ENCODE measurements at places on chromosomes 16 and 17. TPM values are rescaled to one million over a fixed set of nuclear protein-coding genes. Genes with fewer than 3 reads are reported as not detected.

- DNase-seq = peak; percentile 88
Measured at GRCh38 chr17:39666601-39667261, 1.5 kb upstream of the PNMT start.

GRCh38 chr17:10683853-10684252 lies 13.5 kb downstream of the SCO1 start:
- no peak for DNase-seq

Gene NPIPA5
- 9.9 TPM for total RNA-seq

DNA sequence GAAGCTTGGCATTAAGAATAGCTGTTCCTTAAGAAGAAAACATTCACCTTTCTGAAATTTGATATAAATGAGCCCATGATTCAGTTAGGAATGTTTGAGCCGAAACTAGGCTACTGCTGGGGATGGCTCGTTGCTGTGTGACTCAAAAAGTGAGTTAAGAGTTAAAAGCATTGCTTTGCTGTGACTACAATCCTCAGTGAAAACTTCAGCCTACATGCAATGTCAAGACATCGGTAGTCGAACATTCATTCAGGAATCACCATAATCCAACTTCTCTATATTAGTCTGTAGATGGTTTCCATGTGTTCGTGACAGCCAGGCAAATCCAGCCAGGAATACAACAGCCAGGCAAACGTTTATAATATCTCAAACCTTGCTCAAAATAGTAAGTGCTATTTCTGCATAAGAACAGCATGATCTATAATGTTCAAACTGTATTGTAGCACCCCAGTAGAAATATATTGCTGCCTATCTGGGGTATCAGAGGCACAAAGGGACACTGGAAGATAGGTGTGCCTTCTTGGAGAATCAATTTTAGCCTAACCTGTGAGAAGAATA lies 1225.1 kb downstream of the CDH8 start:
- no peak for DNase-seq

GRCh38 chr17:71486261-71486660 lies 634.6 kb upstream of the SOX9 start:
- no peak for DNase-seq

Gene SDR42E1
- total RNA-seq = 0.92 TPM

GRCh38 chr17:74426551-74427047 lies 5.3 kb upstream of the GPRC5C start:
- DNase-seq = no peak

GRCh38 chr17:32279891-32280716 lies 14.5 kb downstream of the RHBDL3 start:
- DNase-seq = no peak

DNA sequence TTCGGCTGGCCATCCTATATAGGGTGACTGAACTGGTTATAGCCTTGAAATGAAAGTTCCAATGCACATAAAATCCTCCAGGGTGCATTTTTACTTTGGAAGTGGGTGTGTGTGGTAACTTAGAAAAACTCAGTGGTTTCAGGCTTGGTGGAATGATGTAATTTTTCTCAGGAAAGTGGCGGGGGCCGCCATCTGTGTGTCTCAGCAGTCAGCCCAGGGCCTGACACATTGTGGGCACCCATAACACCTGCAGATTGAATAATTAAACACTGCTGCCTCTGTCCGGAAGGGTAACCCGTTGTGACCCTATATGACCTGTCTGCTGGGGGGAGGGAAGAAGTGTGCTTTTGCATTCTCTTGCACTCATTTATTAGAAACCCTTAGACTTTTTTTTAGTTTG lies 2.2 kb upstream of the PDP2 start:
- DNase-seq = no peak

Gene SRL
- 426 TPM for total RNA-seq

- DNase-seq = no peak
Measured at GRCh38 chr16:1330260-1330914, 3.1 kb upstream of the BAIAP3 start.

- no peak for DNase-seq
Measured at GRCh38 chr17:45841883-45842525, 2.7 kb upstream of the SPPL2C start.

DNA sequence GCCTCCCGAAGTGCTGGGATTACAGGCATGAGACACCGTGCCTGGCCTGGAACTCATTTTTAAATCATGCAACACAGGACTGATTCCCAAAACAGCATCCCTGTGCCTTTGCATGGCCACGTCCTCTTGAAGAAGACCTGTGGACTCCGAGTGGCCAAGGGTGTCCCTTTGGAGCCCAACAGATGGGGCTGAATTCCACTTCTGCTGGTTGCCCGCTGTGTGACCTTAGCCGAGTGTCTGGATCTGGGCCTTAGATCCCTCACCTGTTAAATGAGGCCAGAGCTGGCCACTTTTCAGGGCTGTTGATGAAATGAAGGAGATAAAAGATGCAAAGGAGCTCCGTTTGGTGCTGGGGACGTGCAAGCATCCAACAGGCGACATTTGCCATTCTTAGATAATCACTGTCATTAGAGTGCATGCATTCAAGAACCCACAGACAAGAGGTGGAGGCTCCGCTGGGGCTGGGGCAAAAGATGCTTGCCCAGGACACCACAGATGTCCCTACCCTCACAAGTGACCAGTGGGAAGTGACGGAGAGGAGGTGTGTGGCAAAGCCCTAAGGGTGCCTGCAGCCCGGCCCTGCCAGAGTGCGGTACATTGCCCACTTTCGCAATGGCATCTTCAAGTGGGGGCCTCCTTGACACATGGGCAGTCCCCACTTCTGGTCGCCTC lies 354.1 kb upstream of the TNRC6C start:
- no peak for DNase-seq

Gene ZSCAN10
- total RNA-seq = not detected

GRCh38 chr16:761625-762513 lies 1.3 kb downstream of the MSLN start:
- no peak for DNase-seq

Gene TNFSF12
- total RNA-seq = 36.9 TPM

DNA sequence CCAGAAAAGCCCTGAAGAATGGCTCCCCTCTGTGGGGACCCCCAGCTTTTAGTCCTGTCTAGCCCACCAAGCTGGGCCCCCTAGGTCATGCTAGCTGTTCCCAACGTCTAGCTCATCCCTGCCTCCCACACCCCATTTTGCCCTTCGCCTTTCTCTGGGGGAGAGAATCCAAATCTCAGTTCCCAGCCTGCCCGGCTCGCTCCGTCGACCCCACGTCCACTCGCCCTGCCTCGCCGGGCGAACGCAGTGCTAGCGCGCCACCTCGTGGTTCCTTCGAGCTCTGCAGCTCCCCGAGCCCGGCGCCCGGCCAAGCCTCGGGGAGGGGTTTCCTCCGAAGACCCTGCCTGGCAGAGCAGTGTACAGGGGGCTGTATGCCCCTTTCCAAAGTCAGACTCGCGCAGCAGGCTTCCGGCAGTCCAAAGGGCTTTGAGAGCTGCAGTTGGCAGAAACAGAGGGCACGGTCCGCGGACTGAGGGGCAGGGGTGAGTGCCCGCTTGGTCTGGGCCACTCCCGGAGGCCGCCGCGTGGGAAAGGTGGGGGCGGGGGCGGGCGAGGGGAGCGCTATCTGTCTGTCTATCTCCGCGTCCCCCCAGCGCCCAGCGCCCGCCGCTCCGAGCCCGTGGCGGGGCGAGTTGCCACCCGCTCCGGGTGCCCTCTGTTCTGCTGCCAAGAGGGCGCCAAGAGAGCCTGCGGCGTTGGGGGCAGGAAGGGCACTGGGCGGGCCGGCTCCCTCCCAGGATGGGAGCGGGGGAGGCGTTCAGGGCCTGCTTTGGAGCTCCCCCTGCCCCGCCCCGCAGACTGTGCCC lies 1.7 kb upstream of the DLX3 start:
- peak; percentile 73 for DNase-seq

Gene ASPA
- total RNA-seq = 3.7 TPM

GRCh38 chr16:79316004-79316458 lies 284.5 kb downstream of the MAF start:
- no peak for DNase-seq

GRCh38 chr17:50641357-50641756 lies 6.7 kb downstream of the ABCC3 start:
- no peak for DNase-seq

GRCh38 chr16:79847101-79847500 lies 246.6 kb upstream of the MAF start:
- no peak for DNase-seq

GRCh38 chr17:50087912-50088405 lies 7.2 kb upstream of the PDK2 start:
- DNase-seq = no peak

DNA sequence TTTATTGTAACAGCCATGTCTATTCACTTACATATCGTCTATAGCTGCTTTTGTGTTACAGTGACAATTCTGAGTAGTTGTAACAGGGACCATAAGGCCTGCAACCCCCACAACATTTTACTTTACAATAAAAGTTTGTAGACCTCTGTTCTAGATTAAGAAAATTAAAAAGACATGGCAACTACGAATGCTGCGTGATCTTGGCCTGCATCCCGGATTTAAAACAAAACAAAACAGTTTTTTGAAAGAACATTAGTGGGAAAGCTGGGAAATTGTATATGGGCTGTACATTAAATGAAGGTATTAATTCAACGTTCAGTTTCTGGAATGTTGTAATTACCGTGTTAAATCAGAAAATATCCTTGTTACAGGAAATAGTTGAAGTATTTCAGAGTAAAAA lies 64.1 kb downstream of the RMI2 start:
- no peak for DNase-seq

DNA sequence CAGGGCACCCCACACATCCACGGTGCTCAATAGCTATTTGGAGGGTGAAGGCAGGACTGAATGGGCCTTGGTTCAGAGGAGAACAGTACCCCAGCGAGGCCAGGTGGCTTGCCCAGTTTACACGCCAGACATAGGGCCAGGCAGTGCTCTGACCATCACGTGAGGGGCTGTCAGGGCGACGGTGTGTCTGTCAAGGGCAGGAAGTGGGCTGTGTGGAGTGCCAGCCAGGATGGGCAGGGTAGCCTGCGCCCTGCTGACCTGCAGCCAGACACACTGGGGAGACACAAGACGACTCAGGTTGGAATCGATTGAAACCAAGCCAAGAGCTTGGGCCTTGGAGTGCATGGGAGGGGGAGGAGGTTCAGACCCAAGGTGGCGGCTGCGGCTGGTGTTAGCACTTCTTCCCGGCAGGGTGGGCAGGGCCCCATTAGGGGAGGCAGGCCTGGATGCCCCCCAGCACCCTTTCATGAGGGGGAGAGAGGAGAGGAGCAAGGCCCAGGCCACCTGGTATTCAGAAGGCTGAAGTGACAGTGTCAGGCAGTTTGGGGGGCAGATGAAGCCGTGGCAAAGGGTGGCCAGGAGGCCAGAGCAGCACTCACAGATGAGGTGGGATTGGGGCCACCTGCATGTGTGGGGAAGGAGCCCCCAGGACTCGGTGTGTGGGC lies 68.2 kb downstream of the SREBF1 start:
- DNase-seq = peak; percentile 60

DNA sequence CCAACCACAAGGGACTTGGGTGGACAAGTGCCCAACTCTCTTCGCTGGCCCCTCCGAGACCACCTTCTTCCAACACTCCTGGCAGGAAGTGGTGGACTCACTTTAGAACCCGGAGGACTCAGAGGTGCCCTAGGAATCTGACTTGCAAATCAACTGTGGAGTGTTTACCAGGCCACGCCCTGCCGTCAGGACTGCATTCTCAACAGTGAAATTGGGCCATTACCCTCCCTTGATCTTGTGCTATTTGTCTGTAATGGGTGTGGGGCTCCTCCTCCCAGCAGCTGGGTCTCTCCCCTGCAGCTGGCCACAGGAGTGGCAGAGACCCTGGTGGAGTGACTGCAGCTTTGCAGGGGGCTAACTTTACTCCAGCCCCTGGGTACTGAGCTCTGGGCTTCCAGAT lies 212.2 kb upstream of the RPL38 start:
- DNase-seq = no peak

DNA sequence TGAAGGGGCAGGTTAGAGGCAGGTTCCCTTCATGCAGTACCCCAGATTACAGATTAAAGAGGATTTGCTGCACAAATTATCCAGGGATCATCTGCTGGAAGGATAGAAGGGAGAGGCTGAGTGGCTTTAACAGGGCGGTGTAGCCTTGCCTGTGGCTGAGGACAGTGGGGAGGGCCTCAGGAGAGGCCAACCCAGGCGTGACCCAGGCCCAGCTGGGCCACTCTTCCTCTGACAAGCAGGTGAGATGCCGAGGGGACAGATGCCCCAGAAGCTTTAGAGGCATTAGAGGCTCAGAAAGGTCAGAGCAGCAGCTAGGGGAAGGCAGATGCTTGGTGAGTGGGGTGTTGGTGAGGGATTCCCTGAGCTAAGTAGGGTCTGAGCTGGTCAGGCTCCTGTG lies 18.1 kb upstream of the MTMR4 start:
- DNase-seq = no peak

GRCh38 chr16:2946649-2947048 lies 17.4 kb upstream of the KREMEN2 start:
- no peak for DNase-seq

- DNase-seq = no peak
Measured at GRCh38 chr17:35684055-35684802, 47.2 kb upstream of the RASL10B start.

GRCh38 chr17:40452216-40452787 lies 9.1 kb downstream of the IGFBP4 start:
- peak; percentile 53 for DNase-seq

- no peak for DNase-seq
Measured at GRCh38 chr17:14752011-14752410, 451.1 kb downstream of the HS3ST3B1 start.

Gene DYNLRB2
- total RNA-seq = not detected

DNA sequence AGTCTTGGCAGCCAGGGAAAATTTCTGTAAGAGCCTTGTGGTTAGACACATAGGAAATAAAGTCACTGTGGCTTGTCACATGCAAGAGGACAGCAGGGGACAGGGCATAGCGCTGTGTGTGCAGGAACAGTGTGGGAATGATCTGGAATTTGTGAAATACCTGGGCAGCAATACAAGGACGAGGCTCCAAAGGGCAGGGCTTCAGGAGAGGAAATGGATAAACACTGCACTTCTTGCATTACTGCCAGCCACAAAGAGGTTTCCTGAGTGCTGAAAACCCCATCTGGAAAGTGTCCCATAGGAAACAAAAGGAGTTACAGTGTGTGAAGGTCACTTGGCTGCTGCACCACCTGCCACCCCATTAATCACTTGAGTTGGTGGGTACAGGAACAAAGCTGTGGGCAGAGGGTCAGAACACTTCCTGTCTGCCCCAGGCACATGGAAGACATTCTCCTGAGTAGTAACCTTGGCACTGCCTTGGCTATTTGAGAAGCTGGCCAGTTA lies 12.1 kb upstream of the HP start:
- no peak for DNase-seq

GRCh38 chr17:37742116-37742761 lies 2.6 kb downstream of the HNF1B start:
- no peak for DNase-seq

Gene C1QTNF8
- total RNA-seq = not detected

DNA sequence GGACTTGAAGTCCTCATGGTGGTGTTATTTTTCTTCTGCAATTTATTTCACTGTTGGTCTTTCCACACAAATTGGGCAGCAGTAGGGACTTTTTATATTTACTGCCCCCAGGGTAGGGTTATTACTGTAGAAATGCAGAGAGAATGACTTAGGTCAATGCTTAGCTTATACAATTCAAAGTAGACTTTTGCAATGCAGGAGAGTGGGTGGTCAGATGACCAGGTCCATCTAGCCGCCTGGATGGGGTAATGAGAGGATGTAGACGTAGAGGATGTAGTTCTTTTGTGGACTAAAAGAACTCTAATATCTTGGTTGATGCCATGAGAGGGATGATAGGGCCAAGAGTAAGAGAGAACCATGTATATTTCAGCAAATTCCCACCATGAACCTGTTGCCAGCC lies 2.7 kb upstream of the KRTAP17-1 start:
- DNase-seq = no peak

- no peak for DNase-seq
Measured at GRCh38 chr17:15467592-15467991, at the start of gene CDRT4. TSS of gene CDRT4 (minus strand) at chr17:15467621. CDS start at chr17:15440238, 27,383 bp downstream.
